ENCODE measurements at places on chromosomes 16 and 17.

DNA sequence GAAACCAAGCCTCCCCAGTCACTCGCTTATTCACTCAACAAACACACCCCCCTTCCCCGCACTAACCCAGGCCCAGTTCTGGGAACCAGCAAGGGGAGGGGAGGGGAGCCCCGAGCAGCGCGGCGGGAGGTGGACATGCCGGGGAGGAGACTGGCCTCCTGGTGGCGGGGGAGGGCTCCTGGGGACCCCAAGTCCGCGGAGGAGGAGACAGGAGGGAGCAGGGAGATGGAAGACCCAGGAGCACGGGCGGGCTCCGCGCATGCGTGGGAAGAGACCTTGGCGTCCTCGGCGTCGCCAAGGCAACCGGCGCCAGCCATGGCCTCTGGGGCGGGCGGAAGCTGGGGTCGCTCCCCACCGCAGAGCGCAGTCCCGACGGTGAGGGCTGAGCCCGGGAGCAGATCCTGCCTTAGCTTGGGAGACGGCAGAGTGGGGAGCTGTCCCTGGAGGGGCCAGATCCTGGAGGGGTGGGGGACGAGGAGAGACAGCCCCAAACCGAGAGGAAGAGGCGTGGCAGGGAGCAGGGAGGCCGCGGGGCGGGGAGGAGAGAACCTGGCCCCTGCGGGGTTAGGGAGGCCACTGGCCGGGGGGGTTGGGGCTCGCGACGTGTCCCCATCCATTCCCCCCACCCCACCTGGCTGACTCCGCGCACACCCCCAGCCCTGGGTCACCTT lies at the start of gene PRR29:
TSS of gene PRR29 (plus strand) at position 302 of the 671 bp plus-strand sequence. CDS start at position 316, 14 bp downstream.
- peak; percentile 46 for DNase-seq

DNA sequence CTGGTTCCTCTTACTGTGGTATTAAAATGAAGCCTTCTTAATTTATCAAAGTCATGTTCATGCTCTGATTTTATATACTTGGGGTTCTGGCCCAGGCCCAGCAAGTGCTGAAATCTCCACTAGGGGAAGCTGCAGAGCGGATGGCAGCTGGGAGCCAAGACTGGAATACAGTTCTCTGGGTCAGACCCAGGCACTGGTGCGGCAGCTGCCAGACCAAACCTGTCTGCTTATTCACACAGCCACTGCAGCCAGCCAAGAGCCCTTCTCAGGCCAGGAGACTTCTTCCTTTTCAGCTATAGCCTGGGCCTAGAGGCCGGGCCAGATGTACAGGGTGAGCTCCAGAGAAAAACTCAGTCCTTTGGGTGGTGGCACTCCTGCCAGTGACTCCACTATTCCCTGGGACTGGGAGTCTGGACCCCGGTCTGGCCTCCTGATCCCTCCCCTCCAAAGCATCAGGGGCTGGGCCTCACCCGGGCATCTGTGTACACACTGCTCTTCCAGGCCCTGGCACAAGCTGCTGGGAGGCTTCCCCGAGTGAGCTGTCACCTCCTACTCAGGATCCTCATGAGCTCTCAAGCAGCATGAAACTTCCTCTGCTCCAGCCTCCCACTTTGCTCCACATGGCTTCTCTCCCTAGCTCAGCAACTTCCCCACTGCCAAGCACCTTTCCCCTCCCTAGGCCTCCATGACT lies 24.4 kb downstream of the ATP6V0D1 start:
- peak; percentile 6 for DNase-seq

DNA sequence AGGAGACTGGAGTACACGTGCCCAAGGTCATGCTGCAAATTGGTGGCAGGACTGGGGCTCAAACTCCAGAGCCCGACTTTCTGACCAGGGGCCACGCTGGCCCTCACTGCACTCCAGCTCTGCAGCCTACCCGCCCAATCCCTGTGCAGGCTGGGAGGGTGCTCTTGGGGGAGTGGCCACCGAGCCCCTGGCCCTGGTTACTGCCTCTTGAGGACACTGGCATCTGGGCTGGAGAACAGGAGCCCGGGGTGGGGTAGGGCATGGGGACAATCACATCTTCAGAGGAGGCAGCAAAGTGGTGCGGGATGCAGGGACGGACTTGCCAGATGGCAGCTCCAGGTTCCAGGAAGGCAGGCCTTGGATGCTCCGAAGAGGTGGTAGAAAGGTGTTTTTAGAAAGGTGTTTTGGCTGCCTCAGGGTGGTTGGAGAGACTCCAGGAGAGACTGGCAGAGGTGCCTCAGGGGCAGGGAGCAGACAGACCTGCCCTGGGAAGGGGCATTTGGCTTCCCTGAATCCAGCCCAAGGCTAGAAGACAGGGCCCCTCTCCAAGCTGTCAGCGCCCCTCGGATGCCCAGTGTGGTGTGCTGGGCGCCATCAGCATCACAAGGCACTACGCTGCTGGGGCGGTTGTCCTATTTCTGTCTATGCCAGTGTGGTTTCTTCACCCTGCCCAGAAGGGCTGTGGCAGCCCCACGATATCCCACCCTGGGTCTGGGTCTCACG lies 220.6 kb downstream of the NTN1 start:
- DNase-seq = no peak

GRCh38 chr17:68210570-68211315 lies 37.1 kb upstream of the AMZ2 start:
- DNase-seq = no peak

- no peak for DNase-seq
These were observed 109.4 kb upstream of the C16orf82 start for GRCh38 chr16:26957283-26957859.

- peak; percentile 65 for DNase-seq
These were observed 2.3 kb upstream of the MT1M start for GRCh38 chr16:56630134-56630533.

DNA sequence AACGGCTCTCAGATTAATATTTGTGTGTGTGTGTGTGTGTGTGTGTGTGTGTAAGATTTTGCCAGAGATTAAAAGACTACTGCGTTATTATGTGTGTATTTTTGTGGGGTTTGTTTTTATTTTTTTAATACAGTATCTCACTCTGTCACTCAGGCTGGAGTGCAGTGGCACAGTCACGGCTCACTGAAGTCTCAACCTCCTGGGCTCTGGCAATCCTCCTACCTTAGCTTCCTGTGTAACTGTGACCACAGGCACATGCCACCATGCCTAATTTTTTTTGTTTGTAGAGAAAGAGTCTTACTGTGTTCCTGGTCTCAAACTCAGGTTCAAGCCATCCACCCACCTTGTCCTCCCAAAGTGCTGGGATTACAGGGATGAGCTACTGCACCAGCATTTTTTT lies 87.2 kb downstream of the CYB561 start:
- no peak for DNase-seq

GRCh38 chr16:4347010-4347409 lies 4.1 kb downstream of the PAM16 start:
- peak; percentile 88 for DNase-seq

DNA sequence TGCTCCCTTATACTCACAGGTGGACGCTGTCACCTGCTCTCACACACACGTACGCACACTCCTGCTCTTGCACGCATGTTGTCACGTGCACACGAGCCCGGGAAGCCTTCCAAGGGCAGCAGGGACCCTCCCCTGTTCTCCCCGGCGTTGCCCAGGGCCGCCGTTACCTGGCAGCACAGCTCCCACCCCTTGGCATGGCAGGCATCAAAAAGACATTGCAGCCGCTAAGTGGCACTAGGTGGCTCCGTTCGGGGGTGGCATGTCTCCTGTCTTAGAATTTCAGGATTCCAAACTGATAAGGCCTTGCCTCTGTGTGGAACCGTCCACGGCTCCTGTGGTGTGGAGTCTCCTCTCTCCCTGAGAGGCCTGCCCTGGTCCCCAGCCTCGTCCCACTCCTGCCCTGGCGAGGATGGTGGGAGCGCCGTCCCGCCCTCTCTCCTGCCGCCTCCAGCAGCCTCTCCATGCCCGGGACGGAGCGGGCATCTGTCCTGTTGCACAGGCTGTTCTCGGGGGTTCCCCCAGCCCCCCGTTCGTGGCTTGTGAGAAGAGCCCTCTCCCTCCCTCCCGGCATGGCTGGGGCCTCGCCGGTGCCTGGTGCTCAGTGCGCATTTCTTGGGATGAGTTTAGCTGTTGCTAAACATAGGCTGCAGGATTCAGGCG lies 126.7 kb upstream of the GSE1 start:
- no peak for DNase-seq

- no peak for DNase-seq
These were observed 840 bp downstream of the ADCY7 start for GRCh38 chr16:50267151-50267631.

DNA sequence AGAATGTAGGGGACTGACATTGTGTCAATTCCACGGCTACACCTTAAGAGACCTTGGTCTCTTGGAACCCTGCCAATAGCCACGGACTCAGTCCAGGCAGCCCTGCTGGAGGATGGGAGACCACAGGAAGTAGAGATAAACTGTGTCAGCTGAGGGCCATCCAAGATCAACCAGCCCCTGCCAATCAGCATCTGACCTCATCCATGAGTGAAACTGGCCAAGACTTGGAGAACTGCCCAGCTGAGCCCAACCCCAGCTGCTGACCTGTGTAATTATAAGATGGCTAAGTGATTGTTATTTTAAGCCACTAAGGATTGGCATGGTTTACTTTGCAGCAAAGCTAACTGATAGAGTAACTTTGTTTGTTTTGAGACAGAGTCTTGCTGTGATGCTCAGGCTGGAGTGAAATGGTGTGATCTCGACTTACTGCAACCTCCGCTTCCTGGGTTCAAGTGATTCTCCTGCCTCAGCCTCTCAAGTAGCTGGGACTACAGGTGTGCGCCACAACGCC lies 13.3 kb upstream of the YWHAE start:
- DNase-seq = peak; percentile 23

GRCh38 chr17:56269556-56270389 lies 116.5 kb downstream of the ANKFN1 start:
- no peak for DNase-seq

DNA sequence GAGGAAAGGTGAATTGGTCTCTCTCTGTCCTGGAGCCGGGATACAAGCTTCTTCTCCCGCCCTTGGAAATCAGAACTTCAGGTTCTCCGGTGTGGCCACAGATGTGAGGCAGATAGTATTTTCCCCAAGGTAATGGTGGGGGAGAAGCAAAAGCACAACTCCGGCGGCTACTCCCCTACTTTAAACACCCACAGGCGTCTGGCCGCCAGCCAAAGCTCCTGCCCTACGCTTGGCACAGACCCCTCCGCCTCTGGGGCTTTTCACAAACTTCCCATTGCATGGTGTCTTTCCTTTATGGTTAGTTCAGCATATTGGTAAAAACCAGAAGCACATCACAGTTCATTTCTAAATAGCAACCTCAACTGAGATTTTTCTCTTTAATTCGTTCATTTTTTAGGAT lies 39.4 kb upstream of the B4GALNT2 start:
- no peak for DNase-seq

All from MV-4-11 (cell line).